Lung (tissue), 17 donors: ENCODE measurements at places on chromosomes 6 and 20. TPM values are rescaled to one million over a fixed set of nuclear protein-coding genes. Genes with fewer than 3 reads are reported as not detected.
A peak's percentile ranks its signal among the peaks of the same experiment; 100 is the strongest.

- peak; percentile 34 for DNase-seq
These were observed 20.1 kb upstream of the NOL4L start for GRCh38 chr20:32605167-32605656.

DNA sequence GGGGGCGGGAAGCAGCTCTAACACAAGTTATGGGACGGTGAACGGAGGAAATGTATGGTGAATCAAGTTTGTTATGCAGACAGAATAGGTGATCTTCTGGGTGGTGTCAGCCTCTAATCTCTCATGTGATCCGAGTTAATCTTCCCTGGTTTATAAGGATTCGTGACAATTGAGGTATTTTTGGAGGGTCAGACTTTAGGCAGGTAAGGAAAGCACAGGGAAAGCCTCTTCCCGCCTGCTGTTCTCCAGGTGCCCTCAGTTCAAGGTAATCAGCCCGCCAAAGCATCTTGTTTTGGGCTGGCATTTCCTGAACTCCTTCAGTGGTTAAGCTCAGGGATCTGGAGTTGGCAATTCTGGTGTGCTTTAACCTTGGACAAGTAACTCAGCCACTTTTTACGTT lies 1.2 kb downstream of the CSTF1 start:
- DNase-seq: no peak

DNA sequence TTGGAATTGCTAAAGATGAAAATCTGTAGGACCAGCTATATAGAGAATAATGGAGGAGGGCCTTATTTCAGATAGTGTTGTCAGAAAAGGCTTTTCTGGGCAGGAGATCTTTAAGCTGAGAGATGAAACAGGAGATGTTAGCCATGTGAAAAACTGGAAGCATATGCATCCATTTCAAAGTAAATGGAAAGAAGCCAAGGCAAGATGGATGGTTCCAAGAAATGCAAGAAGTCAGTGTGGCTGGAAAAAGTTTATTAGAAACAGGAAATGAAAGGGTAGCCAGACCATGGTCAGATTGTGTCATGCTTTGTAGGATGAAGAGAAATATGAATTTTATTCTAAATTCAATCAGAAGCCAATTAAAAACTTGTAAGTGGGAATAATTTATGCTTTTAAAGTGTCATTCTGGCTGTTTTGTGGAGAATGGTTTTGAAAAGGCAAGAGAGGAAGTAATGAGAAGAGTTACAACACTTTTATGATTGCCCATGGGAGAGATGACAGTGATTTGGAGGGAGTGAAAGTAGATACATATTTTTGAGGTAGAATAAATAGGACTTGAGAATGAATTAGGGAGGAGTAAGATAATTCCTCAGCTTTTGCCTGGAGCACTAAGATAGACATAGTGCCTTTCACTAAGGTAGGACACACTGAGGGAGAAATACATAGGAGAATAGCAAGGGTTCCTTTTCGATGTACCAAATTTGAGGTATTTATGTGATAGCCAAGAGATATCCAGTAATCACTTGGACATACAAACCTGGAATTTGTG lies 620.1 kb downstream of the HTR1B start:
- DNase-seq: no peak

- DNase-seq: peak; percentile 74
These were observed 161.1 kb downstream of the DLL1 start for GRCh38 chr6:170129691-170130171.

DNA sequence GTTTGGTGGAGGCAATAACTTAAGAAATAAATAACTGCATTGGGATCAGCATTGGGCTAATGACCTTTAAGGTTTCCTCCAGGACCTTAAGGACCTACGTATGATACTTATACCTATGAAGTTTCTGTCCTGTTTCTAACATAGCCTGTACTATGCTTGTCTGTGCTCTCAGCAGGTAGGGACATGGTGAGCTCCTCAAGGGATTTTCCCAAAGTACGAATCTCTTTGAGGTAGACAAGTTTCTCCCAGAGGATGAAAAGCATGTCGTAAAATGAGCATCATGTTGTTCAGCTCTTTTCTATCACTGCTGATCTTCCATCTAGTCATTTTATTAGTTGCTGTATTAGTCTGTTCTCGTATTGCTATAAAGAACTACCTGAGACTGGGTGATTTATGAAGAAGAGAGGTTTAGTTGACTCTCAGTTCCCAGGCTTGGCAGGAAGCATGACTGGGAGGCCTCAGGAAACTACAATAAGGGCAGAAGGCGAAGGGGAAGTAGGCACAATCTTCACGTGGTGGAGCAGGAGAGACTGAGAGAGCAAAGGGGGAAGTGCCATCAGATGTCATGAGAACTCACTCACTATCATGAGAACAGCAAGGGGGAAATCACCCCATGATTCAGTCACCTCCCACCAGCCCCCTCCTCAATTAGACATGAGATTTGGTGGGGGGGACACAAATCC lies 77.8 kb upstream of the TGM3 start:
- no peak for DNase-seq

GRCh38 chr6:56752009-56752408 lies 109.3 kb upstream of the DST start:
- DNase-seq: peak; percentile 28

GRCh38 chr6:149897855-149898744 lies at the start of gene RAET1E:
RAET1E (minus strand) TSS chr6:149898113; CDS start chr6:149890901, 7,212 bp downstream.
- DNase-seq: no peak

- DNase-seq: no peak
These were observed 5.5 kb downstream of the OR2B6 start for GRCh38 chr6:27962506-27962905.

GRCh38 chr6:71268735-71269437 lies 19.7 kb upstream of the OGFRL1 start:
- DNase-seq: no peak

GRCh38 chr6:121285041-121285440 lies 49.2 kb downstream of the TBC1D32 start:
- no peak for DNase-seq

DNA sequence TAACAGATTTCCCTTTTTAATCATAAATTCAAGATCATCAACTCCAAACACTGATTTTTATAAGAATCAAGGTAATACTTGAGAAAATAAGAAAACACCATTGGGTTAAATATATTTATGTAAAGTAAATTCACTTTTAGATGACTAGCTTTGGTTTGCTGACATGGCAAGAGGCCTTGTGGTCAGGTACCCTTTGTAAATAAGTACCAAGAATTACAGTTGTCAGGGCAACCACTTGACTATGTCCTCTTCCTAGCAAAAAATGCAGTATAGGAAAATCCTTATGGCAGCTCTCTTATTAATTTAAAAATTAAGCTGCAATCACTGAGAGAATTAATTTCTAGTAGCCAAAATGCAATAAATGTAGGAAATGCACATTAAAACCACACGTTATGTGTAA lies 153.8 kb downstream of the INSM1 start:
- DNase-seq: no peak

DNA sequence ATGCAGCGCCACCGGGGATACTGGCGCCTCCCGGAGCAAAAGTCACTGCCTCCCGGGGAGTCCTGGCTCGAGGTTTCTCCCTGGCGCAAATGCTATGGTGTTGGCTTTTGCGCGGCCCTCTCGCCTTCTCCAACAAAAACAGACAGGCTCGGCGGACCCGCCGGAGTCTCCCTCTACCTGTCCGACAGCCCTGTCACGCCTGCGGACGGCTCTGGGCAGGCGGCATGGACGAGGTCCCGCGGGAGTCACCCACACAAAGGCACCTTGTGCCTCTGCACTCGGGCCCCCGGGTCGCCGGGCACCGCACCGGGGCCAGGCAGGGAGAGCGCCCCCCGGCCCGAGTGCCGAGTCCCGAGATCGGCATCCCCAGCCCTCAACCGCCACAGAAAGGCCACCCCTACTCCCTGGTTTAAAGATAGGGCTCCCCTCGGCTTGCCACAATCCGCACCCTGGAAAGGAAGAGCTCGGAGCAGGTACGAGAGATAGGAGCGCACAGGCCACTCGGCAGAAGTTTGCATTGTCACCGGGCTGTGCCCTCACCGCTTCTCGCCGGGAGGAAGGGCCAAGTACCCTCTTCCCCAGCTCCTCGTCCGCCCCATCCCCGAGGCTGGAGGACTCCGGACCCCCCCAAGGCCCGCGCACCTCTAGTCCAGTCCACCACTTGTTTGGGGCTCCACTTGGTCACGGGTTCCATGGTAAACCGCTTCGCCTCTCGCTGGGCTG lies 903 bp downstream of the CNKSR3 start:
- DNase-seq: peak; percentile 55

DNA sequence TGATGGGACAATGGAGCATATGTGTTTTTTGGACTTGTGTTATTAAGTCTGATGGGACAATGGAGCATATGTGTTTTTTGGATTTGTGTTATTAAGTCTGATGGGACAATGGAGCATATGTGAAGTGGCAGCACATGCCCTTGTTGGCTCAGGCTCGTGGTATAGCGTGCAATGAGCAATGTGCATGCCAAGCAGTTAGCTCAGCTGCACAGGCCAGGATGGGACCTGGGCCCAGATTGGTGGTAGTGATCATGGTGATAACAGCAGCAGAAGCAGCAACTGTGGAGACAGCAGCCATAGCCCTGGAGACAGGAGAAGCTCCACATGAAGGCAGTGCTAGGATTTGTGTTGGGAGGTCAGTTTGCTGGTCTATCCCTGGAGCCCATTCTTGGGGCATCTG lies 61.1 kb downstream of the IL20RA start:
- no peak for DNase-seq

DNA sequence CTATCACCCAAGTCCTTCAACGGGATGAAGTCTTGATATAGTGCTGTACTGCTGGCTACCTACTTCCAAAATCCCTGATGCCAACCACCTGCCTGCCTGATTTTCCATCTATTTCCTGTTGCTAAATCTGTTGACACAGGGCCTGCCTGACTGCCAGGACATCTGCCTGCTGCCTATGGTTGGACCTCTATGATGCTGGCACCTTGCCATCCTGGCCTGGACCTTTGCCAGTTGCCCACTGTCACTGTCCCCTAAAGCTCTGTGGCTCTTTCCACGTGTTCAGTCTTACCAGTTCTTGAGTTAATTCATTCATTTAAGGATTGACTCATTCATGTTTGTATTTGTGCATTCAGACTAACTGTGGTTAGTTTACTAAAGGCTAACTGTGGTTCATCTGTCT lies 9.2 kb upstream of the RGS17 start:
- no peak for DNase-seq

IL17A gene
- not detected for total RNA-seq

IP6K3 gene
- total RNA-seq: 1.6 TPM

EPPIN gene
- 1.3 TPM for total RNA-seq

SPO11 gene
- not detected for total RNA-seq

FGD2 gene
- 76.7 TPM for total RNA-seq

AGER gene
- total RNA-seq: 342 TPM

EFCAB8 gene
- 0.83 TPM for total RNA-seq

APOM gene
- 2.5 TPM for total RNA-seq
